Dermis microvascular lymphatic vessel endothelial cell (primary cell): ENCODE measurements at places on chromosomes 13 and 19. TPM values are rescaled to one million over a fixed set of nuclear protein-coding genes. Genes with fewer than 3 reads are reported as not detected.

DNA sequence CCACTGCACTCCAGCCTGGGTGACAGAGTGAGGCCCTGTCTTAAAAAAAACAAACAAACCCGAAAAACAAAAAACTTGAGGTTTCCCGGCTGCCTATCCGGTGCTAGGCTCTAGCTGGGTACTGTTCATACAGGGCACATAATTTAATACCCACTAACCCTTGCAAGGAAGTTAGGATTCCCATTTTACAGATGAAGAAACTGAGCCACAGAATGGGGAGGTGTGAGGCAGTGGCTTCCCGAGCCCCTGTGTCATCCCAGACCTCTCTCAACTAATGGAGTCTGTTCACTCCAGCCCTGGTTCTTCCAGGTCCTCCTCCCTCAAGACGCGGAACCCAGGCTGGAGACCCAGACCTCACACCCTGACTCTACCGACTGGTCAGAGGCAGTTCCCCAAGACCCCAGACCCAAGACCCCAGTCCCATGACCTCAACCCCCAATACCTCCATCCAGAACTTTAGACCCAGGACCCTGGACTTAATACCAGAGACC lies 576 bp downstream of the APBA3 start:
- peak; percentile 21 for DNase-seq

DNA sequence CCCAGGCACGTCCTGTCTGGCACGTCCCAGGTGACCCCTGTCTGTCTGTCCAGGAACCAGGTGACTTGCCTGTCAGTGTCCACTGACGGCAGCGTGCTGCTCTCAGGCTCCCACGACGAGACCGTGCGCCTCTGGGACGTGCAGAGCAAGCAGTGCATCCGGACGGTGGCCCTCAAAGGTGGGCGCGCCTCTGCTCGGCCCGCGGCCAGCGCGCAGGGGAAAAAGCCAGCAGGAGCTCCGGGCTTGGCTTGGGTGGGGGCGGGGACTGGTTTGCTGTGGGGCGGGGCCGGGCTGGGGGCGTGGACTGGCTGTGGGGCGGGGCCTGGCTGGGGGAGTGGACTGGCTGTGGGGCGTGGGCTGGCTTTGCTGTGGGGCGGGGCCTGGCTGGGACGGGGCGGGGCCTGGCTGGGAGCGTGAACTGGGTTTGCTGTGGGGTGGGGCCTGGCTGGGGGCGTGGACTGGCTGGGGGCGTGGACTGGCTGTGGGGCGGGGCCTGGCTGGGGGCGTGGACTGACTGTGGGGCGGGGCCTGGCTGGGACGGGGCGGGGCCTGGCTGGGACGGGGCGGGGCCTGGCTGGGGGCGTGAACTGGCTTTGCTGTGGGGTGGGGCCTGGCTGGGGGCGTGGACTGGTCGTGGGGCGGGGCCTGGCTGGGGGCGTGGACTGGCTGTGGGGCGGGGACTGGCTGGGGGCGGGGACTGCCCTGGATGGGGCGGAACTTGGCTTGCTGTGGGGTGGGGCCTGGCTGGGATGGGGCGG lies 7.2 kb downstream of the WDR18 start:
- DNase-seq, result peak; percentile 63

DNA sequence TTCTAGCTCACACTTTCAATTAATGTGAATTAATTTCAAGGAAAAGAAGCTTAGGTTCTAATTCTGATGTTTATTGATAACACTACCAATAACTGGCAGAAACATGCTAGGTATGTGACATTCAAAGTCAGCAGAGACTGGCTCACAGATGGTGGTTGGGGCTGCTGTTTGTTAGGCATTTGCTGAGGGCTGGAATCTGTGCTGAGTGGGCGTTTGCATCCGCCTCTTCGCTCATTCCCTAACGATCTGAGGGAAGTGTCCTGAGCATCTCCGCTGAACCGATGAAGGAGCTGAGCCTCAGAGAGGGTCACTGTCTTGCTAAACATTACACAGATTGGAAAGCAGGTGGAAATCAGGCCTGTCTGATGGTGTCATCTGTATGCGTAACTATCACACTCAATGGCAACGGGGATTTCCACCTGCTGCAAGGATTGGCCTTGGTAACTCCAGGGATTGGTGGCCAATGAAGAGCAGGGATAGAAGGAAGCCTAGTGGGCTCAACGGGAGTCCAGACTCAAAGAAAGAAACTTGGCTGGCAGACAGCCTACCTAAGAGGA lies 338.9 kb downstream of the TEX29 start:
- no peak for DNase-seq

DNA sequence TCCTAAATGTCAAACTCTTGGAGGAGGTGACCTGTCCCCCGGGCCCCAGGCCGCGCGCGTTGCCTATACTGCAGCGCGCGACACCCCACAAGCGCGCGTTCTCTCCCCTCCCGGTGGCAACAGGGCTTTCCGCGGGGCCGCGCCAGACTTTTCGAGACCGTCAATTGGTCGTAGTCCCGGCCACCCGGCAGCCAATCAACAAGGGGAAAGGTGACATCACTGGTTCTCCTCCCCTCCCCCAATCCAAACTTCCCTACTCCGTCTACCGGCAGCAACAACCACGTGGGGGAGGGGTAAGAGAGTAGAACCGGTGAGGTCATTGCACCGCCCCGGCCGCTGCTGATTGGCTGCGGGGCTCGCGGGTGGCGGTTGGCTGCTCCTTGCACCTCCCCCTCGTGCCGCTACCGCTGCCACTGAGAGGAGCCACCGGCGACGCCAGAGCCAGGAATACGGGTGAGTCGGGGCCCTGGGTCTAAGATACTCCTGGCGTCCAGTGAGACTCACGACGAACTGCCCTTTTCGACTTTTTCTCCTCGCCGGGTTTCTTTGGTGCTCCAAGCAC lies 829 bp upstream of the CIC start:
- peak; percentile 100 for DNase-seq

NLRP4 gene
- total RNA-seq, result not detected in 2 replicates

- peak; percentile 74 for DNase-seq
Measured at GRCh38 chr13:77919246-77919920, 752 bp upstream of the EDNRB start.

PSPN gene
- 0.64 and 1.0 TPM in 2 replicates for total RNA-seq

GFY gene
- total RNA-seq, result not detected in 2 replicates

LYL1 gene
- 25.4 and 43.5 TPM in 2 replicates for total RNA-seq

DNA sequence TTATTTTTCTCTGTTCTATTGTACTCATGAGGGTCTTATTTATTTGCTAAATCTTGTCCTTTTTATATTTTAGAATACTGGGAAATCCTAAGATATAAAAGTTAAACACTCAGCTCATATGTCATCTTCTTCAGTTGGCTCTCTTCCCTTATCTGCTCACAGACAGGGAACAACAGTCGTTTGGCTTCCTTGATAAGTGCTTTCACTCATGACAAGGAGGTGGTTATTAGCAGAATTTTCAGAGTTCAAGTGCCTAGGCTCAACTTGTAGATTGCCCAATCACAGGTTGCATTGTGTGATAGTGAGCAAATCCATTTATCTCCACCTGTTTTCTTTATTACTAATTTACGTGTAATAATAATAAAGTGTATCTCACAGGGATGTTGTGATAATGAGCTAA lies 620.3 kb upstream of the PCDH20 start:
- DNase-seq, result no peak

KRTDAP gene
- not detected in 2 replicates for total RNA-seq

DNA sequence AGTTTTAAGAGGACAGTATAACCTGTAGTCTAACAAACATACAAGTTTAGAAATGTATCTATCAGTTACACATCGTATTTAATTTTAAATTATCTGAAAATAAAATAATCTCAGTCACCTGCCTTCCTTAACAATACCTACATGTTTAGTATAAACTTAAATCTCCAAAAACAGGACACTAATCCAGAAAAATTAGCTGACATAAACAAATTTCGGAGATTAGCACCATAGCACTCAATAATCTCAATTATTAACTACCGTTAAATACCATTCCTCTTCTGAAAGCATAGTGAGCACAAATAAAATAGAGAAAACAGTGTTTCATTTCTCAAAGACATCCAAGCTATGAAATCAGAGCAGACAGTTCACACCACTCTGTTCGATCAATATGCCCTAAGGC lies 13.2 kb downstream of the MED4 start:
- no peak for DNase-seq

DNA sequence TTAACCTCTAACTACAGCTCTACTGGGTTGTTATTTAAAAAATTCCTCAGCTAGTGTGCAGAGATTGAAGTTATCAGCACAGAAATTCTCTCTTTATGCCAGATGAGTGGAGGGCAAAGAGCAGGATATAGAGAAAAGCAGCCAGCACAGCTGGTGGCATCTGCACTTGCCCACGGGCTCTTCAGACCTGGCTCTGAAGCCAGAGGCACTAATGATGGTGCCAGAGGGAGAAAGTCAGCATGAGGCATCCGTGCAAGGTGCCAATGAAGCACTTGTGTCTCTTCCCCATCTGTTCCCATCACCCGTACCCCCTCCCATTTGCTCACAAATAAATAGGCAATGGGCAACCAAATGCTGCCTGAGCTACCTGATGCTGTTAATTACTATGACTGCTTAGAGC lies 138.9 kb downstream of the OLFM4 start:
- DNase-seq, result no peak

FARP1 gene
- 9.8 and 20.9 TPM in 2 replicates for total RNA-seq

DNA sequence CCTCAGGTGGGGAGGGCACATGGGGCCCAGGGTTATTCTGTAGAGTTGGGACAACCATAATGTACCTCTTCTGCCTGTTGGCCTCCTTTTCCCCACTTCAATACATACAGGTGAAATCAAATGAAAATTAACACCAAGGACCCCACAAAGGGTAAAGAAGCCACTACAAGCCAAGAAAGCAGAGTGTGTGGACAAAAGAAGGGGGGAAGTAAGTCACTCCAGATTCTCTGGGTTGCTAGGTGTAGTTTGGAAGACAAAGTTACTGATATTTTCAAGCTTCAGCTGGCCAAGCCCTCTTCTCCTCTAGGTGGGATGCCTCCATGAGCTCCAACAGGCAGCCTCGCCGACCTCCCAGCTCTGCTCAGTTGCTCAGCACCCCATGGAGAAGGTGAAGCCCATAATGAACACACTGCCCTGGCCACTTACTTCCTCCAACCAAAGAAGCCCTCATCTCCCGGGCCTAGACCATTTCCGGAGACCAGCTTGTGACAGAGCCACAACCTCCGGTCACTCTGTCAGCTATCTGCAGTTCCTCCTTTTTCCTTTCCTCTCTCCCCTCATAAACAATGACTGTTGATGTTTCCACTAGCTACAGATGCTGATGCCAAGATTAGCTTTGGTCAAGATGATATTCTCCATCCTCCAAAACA lies 66.8 kb upstream of the MED4 start:
- DNase-seq, result peak; percentile 78

GRCh38 chr19:38551450-38551813 lies 66.3 kb downstream of the MAP4K1 start:
- no peak for DNase-seq
